ENCODE measurements at places on chromosomes 2 and 18. TPM values are rescaled to one million over a fixed set of nuclear protein-coding genes. Genes with fewer than 3 reads are reported as not detected.

DNA sequence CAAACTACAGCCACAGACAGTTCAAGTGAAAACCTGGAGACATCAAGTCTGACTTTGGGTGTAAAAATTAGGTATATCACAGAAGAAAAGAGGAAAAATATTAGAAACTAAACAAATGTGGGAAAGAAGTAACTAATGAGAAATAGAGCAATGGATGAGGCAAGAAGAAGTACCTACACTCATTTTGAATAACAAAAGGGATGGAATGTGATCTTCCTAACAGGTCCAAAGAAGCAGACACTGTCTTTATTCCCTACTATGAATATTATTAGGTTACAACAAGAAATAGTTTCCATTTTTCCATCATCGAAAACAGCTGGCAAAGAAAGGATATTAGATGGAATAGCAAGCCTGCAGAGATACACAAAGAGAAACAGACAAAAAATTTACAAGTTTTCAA, 486.3 kb upstream of the FSHR start:
- H3K4me3 ChIP-seq: no peak overlapping the region
- no peaks in the 10 kb centered on the region for H3K36me3 ChIP-seq
- no peak for DNase-seq

GRCh38 chr2:98091738-98092137, 4.8 kb downstream of the VWA3B start:
- no peaks in the 10 kb centered on the region for H3K36me3 ChIP-seq
- H3K27ac ChIP-seq: no peak overlapping the region
- no peak overlapping the region for H3K4me3 ChIP-seq
- peaks cover 32% of the 10 kb centered on the region for H3K27me3 ChIP-seq
- H3K4me1 ChIP-seq: peaks cover 2% of the 10 kb centered on the region
- no peak for DNase-seq

DNA sequence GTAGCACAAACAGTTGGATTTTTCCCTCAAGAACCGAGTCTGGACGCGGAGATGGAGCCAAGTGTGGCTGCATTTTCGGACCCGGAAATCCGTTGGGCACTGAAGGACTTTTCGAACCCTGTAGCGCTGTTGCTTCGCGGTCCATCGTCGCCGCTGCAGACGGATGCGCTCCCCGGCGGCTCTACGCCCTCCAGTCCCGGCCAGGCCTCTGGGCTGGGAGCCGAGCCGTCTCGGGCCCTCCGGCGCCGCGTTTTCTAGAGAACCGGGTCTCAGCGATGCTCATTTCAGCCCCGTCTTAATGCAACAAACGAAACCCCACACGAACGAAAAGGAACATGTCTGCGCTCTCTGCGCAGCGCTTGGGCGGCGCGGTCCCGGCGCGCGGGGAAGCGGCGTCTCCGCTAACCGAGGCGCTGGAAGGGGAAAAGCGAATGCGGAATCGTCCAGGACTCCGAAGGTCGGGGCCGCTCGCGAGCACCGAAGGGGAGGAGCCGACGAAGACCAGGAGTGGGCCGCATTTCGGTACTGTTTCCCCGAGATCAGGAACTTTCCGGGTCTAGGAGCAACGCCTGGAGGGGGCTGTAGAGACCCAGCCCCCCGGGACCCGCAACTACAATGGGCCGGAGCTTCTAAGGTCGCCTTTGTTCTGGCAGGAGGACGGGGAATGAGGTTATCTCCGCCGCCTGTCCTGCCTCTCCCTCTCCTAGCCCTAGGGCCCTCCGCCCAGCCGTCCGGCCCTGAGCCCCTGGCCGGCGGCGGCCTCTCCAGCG, 3.2 kb downstream of the EMX1 start:
- no peak overlapping the region for H3K27ac ChIP-seq
- H3K36me3 ChIP-seq: no peaks in the 10 kb centered on the region
- DNase-seq: peak; percentile 85
- H3K4me1 ChIP-seq: peaks cover 28% of the 10 kb centered on the region

Gene VWA3B
- not detected for total RNA-seq

GRCh38 chr2:144701259-144701658, 181.3 kb upstream of the ZEB2 start:
- H3K27me3 ChIP-seq: no peaks in the 10 kb centered on the region
- H3K4me3 ChIP-seq: no peak overlapping the region
- H3K36me3 ChIP-seq: no peaks in the 10 kb centered on the region
- no peak overlapping the region for H3K27ac ChIP-seq

DNA sequence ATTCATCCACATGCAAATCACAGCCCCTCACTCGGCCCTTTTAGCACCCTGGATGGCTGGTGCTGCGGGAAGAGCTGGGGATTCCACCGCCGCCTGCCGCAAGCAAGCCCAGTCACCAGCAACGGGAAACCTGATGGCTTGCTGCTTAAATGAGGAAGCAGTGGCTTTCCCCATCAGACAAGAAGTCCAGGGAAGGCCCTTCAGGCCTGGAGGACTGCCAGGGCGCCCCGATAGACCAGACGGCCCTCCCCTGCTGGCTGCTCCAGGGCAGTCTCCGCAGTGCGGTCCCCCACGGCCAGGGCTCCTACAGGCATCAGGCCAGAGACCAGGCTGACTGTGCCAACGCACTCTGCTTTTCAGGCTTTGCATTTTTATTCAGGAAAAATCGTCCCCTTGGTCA, 439.1 kb downstream of the EIPR1 start:
- no peak for DNase-seq
- no peaks in the 10 kb centered on the region for H3K36me3 ChIP-seq
- no peaks in the 10 kb centered on the region for H3K4me1 ChIP-seq
- H3K27me3 ChIP-seq: no peaks in the 10 kb centered on the region
- no peak overlapping the region for H3K4me3 ChIP-seq
- H3K27ac ChIP-seq: no peak overlapping the region

GRCh38 chr2:118091631-118092030, 3.4 kb downstream of the INSIG2 start:
- H3K27me3 ChIP-seq: peaks cover 2% of the 10 kb centered on the region
- DNase-seq: no peak
- peaks cover 37% of the 10 kb centered on the region for H3K4me1 ChIP-seq

DNA sequence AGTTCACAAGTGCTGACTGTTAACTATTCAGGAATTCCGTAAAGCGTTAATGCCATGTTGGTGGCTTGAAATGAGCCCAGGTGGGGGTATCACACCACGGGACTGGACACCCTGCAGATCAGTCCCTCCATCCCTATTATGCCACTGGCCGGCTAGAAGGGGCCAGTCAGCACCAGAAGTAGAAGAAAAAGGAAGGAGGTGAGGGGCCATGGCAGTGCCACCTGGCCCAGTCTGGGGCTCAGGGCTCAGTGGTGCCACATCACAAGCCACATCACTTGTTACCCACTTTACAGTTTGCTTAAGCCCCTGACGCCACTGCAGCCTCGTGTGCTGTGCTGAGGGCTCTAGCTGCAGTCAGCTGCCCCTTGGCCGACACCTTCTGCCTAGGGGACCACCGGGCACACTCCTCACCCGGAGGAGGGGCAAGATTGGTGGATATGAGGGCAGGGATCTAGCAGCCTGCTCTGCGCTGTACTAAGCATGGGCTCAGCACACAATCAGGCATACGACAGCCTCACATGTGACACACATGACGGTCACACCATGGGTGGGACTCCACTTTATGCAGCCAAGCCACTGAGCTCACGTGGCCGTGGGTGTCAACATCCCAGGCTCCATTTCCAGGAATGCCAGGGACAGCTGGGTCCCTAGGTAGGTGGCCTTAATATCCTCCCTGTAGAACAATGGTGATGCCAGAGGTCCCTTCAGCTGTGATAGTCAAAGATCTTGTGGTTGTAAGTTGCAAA, 3.6 kb downstream of the LIMS2 start:
- peaks cover 4% of the 10 kb centered on the region for H3K36me3 ChIP-seq
- no peaks in the 10 kb centered on the region for H3K27me3 ChIP-seq
- peak overlapping the region; percentile 75 for H3K27ac ChIP-seq
- H3K4me3 ChIP-seq: no peak overlapping the region
- DNase-seq: peak; percentile 70

Gene TUBA3D
- not detected for total RNA-seq

- H3K27me3 ChIP-seq: peaks cover 60% of the 10 kb centered on the region
- no peak overlapping the region for H3K27ac ChIP-seq
- no peak for DNase-seq
- no peak overlapping the region for H3K4me3 ChIP-seq
- H3K4me1 ChIP-seq: no peaks in the 10 kb centered on the region
These were observed 148.5 kb downstream of the INHBB start for GRCh38 chr2:120494446-120494845.

- H3K27me3 ChIP-seq: no peaks in the 10 kb centered on the region
- peaks cover 68% of the 10 kb centered on the region for H3K4me1 ChIP-seq
- H3K27ac ChIP-seq: peak overlapping the region; percentile 96
- peak overlapping the region; percentile 28 for H3K4me3 ChIP-seq
- peaks cover 1% of the 10 kb centered on the region for H3K36me3 ChIP-seq
- no peak for DNase-seq
These were observed 31.0 kb downstream of the TCF7L1 start for GRCh38 chr2:85164145-85164569.

DNA sequence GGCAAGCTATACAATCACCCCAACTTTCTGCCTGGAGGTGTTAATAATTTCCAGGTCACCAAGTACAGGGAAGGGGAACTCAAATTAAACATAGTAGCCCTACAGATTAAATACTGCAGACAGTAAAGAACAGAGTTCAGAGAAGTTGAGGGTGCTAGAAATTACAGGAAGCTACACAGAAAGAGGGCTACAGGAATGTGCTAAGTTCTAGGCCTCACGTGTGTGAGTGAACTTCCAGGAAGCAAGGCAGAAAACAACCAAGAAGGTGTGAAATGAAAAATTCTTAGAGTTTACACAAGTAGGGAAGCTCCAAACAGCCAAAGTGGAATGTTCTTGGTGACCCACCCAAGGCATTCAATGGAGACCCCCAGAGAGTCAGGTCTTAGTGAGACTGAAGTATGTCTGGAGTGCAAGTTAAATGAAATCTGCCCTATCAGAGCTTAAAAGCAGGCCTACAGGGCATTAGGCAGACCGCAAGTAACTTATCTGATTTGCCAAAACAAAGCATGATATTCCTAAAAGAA, 58.1 kb upstream of the RNU4ATAC start:
- H3K4me3 ChIP-seq: no peak overlapping the region
- no peaks in the 10 kb centered on the region for H3K27me3 ChIP-seq
- peaks cover 38% of the 10 kb centered on the region for H3K4me1 ChIP-seq
- H3K27ac ChIP-seq: peak overlapping the region; percentile 72
- peaks cover 30% of the 10 kb centered on the region for H3K36me3 ChIP-seq
- no peak for DNase-seq
